Mucosa of gallbladder (tissue), 1 donor: ENCODE measurements at places on chromosomes 1 and 21. TPM values are rescaled to one million over a fixed set of nuclear protein-coding genes. Genes with fewer than 3 reads are reported as not detected.

GRCh38 chr1:223859058-223859457 is 13.3 kb upstream of the TP53BP2 start:
- no peak for DNase-seq

DNA sequence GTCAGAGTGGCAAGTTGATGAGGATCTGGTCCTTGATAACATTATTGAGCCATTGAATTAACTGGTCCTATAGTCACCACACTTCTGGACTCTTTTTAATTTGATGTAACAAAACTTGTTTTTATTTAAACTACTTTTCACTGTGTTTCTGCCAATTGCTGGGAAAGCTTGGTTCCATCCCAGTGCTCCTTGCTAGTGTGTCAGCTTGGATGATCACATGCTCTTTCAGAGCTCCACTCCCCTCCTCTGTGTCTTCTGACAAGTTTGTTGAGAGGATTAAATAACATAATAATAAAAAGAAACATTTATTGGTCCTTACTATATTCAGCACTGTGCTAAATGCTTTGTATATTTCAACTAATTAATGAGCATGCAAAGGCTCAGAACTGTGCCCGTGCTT is 448.5 kb upstream of the B3GALT2 start:
- no peak for DNase-seq

GRCh38 chr1:156750711-156751450 is 594 bp downstream of the HDGF start:
- no peak for DNase-seq

DNA sequence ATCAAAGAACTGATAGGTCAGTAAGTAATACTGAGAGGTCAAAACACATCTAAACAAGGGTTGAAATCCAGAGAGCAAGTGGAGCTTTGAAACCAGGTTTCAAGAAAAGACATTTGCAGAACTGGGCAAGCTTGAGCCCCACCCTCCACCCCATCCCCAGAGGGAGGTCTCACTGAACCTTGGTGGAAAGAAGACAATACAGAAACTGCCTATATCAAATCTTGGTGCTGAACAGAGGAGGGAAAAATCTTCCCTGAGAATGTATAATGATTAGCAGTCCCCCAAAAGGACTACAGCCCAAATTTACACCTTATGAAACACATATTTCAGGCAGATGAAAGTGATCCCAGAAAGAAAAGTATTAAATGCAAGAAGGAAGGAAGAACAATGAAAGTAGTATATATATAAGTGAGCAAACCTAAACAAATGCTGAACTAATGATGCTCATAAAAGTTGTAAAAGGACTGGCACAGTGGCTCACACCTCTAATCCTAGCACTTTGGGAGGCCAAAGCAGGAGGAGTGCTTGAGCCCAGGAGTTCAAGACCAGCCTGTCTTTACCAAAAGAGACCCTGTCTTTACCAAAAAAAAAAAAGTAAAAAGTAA is 12.4 kb downstream of the ZBTB17 start:
- DNase-seq: no peak

GRCh38 chr21:29640080-29640508 is 299.7 kb downstream of the GRIK1 start:
- DNase-seq: no peak

Gene SLC41A1
- 40.5 TPM for total RNA-seq

Gene CDA
- total RNA-seq: 1.6 TPM

Gene NBPF26
- 27.1 TPM for total RNA-seq
